RPMI7951 (cell line): ENCODE measurements at places on chromosomes 11 and 22. TPM values are rescaled to one million over a fixed set of nuclear protein-coding genes. Genes with fewer than 3 reads are reported as not detected.

Gene PLA2G3
- 0.12 TPM in 1 of 2 replicates, not detected in the other for total RNA-seq

GRCh38 chr11:32478277-32478731 lies 43.0 kb upstream of the WT1 start:
- no peak for DNase-seq

GRCh38 chr11:2178906-2179494 lies 7.4 kb upstream of the TH start:
- DNase-seq: peak; percentile 81

DNA sequence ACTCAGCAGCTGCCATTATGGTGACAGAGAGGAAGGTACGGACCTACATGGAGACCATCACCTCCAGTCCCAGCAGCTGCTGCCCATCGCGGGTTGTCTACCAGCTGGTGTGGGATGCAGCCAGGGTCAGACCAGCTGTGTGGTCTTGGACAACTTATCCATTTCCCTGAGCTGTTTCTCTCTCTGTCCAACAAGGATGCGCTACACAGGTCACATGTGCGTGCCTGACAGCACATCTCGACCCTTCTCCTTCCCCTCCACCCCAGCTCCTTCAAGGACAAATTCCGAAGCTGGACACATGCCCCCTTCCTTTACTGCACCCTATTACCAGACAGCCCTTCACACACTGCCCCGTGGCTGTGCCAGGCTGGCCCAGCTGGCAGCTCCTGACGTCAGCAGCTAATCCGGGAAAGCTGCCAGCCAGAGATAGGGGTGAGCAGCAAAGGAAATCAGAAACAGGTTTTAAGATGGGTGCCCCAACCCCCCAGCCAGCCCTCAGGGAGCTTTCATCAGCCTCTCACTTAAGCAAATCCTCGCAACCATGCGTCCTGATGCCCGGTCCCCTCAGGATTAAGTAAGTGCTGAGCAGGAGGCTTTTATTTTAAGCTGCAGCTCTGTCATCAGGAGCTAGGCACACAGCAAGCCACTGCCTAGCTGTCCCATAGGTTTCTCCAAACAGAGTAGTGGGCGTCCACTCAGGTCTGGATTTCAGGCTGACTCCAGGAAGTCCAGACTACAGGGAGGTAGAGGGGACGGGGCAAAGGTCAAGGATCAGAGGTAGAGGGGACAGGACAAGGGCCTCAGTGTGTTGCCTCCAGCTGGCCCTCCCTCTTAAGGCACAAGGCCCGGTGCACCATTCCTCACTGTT lies 20.3 kb downstream of the TEF start:
- DNase-seq: peak; percentile 87

DNA sequence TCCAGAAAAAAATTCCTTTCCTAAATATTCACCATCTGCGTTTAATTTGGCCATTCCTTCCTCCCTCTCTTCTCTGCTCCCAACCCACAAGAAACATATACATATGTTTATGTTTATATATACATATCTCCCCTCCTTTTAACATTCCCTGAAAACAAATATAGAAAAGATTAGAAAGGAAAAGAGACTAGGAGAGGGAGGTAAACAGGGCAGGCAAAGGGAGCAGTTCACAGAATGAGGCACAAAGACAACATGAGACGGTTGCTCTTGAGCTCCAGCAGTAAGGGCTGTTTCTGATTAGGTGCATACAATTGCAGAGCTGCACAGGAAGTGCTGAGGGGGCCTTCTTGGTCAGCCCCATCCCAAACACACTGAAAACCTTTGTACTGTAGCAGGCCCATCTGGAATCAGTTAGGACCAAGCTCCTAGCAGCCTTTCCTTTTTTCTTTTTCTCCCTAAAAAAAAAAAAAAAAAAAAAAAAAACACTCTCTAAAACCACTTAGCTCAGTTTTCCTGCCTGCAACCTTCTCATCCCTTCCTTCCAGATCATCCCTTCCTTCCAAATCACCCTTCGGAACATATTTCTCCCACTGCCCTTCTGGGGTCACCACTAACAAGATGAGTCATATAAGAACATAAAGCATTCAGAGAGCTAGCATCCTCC lies 57.0 kb downstream of the RBFOX2 start:
- peak; percentile 97 for DNase-seq

Gene NAGA
- total RNA-seq: 25.8 and 35.4 TPM in 2 replicates

- DNase-seq: no peak
These were observed 368.6 kb upstream of the B3GAT1 start for GRCh38 chr11:134780486-134781147.
